Fibroblast of mammary gland (primary cell): ENCODE measurements at places on chromosomes 6 and 20.

GRCh38 chr6:102679865-102680264 is 1286.4 kb downstream of the GRIK2 start:
- no peak for DNase-seq

- DNase-seq, result no peak
Measured at GRCh38 chr20:19670829-19671228, 87.2 kb upstream of the RIN2 start.

DNA sequence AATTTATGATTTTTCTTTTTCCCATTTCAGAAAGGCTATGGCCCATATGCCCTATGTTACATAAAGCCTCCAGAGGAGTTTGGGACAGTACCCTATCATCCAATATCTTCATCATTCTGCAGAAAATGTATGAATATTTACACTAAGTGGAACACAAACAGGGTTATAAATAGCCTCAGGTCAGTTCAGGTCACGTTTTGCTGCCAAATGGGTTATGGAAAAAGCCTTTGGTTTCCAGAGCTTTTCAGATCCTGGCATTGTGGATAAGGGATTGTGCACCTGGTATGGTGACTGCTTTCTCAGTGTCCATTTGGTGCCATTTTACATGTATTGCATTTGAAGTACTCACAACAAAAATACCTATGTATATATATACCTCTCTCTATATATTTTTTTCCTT is 29.4 kb downstream of the UTRN start:
- DNase-seq, result no peak

DNA sequence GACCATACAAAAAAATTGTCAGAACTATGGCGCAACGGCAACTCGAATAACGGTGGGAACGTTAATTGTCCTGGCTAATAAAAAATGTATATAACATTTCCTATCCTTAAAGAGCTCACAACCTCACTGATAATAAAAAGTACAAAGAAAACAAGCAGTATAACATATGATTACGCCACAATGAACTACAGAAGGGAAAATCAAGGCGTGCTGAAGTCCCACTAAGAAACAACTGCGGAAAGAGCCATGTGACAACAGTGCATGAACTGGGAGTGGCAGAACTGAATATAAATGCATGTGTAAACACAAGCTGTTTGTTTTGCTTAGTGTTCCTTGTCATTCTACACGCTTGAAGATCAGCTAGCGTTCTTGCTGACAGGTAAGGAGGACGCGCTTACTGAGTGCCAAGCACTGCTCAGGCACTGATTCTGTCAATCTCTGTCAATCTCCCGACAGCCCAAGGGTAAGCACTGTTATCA is 466 bp upstream of the PSMB1 start:
- peak; percentile 50 for DNase-seq

DNA sequence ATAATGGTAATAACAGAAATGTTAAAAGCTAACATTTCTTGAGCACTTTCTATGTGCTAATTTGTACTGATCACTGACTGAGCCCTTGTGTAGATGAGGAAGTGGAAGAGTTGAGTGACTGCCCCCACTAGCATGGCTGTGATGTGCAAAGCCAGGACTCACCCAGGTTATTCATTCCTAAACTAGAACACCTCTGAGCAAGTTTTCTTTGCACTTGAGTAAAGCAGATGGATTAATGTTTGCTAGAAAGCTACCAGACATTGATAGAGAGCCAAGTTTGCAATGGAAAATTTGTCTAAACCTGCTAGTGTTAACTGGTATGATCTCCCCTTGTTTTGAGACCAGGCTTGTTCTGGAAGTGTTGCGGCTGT is 467.4 kb upstream of the PLCB4 start:
- no peak for DNase-seq

- DNase-seq, result no peak
Measured at GRCh38 chr6:12262236-12263061, 27.7 kb upstream of the EDN1 start.

DNA sequence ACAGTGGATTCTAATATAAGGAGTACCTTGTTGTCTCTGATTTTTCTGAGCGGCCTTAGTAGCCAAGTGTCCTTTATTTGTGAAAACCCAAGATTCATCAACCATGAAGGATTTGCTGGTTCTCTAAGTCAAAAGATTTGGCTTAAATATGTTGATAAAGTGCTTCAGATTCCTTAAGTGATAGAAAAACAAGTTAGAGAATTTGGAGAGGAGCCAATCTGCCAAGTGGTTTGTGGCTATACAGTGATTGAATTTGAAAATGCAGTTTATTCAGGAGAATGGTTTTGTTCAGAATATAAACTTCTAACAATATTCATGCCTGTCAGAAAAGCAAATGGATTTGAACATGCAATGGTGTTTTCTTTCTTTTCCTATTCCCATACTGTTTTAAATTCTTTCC is 54.8 kb downstream of the CAP2 start:
- DNase-seq, result no peak

GRCh38 chr6:37435373-37435772 is 2.4 kb downstream of the CMTR1 start:
- peak; percentile 24 for DNase-seq

DNA sequence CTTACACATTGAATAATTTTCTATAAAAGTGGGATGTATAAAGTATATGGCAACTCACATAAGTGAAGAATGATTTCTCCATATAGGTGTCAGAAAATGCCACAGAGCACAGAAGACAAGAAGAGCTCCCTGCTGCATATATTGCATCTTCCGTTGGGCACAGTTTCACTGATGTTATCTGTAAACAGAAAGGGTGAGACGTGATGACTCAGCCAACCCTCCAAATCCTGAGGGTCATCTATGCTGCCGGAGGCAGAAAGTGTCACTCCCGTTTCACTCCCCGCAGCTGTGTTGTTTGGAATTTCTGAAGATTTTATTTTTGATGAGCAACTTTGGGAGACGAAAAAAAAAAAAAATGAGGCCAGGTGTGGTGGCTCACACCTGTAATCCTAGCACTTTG is 644.1 kb downstream of the C6orf118 start:
- DNase-seq, result no peak
